NCI-H1436 treated with DMSO at 0.1 percent for 48 hours (cell line): ENCODE measurements at places on chromosomes 16 and 17.

- DNase-seq: no peak
Observed at GRCh38 chr17:21039839-21040575, 2.8 kb downstream of the USP22 start.

GRCh38 chr17:38656959-38657823 lies 17.6 kb downstream of the EPOP start:
- no peak for DNase-seq

- no peak for DNase-seq
Observed at GRCh38 chr16:86964796-86965241, 352.4 kb downstream of the C16orf95 start.

DNA sequence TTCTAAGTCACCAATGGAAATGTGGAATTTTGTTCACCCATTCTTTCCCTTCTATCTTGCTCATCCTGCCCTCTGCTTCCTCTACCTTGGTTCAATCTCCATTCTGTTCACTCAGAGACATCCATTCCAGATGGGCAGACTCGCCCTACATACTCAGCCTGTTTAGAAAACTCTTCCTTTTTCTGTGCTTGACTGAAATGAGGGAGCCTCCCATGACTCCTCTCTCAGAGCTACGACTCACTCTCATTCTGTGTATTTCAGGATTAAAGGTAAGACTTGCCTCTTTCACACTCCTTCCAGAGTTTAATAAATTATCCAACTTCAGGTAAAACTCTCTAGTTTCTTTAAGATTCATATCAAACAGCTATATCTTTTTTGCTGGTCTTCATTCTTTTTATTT lies 182.8 kb downstream of the HS3ST3A1 start:
- DNase-seq: no peak

DNA sequence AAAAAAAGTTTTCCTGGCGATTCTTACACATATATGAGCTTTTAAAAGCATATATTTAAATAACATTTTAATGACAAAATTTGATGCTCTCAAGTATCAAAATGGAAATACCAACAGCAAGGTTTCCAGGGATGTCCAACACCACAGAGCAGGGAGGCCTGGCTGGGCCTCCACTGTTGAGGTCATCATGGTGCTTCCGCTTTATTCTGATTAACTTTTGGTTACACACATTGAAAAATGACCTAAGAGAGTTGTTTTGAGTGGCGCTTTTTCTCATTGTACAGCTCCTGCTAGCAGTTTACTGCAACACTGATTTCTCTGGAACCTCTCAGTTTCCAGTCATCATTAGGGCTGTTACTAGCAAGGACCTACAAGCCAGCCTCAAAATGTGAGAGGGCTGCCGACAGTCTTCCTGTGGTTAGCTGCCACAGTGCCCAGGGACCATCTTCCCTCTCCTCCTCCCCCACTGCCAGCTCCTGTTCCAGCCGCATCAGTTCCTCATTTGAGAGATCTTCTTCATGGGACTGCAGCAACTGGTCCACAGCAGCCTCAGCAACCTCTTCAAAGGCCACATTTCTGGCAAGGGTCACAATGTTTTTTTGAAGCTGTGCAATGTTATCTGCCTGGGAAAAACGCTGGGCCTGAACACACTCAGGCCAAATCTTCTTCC lies 21.3 kb downstream of the DEF8 start:
- no peak for DNase-seq

- DNase-seq: no peak
Observed at GRCh38 chr17:2043785-2044184, 2.0 kb downstream of the OVCA2 start.

DNA sequence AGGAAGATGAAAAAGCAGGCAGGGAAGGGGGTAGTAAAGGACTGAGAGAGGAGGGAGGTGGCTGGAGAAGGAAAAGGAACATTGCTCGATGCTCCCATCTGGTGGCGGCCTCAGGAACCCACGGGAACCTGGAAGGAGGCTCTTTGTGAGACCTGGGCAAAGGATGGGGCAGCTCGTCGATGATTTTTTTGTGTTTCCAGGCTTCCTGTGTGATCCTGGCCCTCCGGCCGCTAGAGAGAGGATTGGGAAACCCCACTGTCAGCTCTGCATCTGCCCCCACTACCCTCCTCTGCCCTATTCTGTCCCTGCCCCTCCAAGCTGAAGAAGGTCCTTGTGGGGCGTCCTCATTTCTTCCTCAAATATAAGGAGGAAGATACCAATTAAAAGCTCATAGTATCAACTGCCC lies 6.6 kb downstream of the WFIKKN2 start:
- DNase-seq: peak; percentile 60

- DNase-seq: no peak
Observed at GRCh38 chr16:29011112-29011511, 26.3 kb downstream of the LAT start.

- no peak for DNase-seq
Observed at GRCh38 chr17:43445009-43445589, 38.7 kb upstream of the DHX8 start.

GRCh38 chr17:81302861-81303333 lies 7.8 kb upstream of the SLC38A10 start:
- DNase-seq: no peak

GRCh38 chr17:79473111-79473875 lies 137.6 kb downstream of the RBFOX3 start:
- no peak for DNase-seq

DNA sequence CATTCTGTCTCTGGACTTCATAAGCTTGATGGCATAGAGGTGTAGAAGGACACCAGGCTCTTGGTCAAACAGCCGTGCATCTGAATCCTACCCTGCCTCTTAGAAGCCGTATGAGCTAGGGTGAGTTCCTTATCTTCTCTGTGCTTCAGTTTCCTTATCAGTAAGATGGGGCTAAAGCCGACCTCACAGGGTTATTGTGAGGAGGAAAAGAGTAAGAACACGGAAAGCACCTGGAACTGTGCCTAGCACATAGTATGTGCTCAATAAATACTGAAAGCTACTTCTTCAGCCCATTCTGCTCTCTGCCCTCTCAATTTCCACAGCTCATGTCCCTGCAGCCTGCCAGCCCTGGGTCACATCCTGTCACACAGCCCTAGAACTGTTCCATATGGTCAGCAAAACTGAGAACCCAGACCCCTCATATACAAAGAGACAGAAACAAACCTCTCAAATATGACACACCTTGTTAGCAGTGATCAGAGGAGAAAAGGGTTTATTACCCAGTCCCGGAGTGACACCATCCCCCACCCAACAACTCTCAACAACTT lies 17.0 kb upstream of the UBTF start:
- no peak for DNase-seq

- no peak for DNase-seq
Observed at GRCh38 chr16:84677849-84678248, 22.0 kb upstream of the USP10 start.

GRCh38 chr16:8972843-8973586 lies 9.3 kb upstream of the USP7 start:
- DNase-seq: no peak

GRCh38 chr16:12398029-12398682 lies 405.5 kb downstream of the CPPED1 start:
- peak; percentile 43 for DNase-seq

- DNase-seq: no peak
Observed at GRCh38 chr17:40646791-40647623, 611 bp downstream of the SMARCE1 start.

- no peak for DNase-seq
Observed at GRCh38 chr16:77881355-77882030, 93.1 kb downstream of the VAT1L start.

DNA sequence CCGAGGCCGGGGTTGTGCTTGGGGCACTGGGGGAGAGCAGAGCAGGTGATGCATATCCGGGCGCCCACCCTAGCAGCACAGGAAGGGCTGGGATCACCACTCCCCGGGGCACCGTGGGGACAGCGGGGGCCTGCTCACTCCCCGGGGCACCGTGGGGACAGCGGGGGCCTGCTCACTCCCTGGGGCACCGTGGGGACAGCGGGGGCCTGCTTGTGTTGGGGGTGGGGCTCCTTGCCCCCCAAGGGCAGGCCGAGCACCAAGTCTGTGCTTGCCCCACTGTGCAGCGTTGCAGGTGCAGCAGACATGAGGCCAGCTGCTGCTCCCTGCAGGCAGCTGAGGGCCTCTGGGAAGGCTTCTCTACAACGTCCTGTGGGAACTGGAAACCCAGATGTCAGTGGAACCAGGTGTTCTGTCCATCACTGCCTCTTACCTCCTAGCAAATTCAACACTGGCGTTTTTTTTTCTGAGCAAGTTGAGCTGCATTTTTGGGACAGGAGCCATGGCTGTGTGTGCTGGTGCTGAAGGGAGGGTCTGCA lies 25.0 kb upstream of the ZNF750 start:
- no peak for DNase-seq

DNA sequence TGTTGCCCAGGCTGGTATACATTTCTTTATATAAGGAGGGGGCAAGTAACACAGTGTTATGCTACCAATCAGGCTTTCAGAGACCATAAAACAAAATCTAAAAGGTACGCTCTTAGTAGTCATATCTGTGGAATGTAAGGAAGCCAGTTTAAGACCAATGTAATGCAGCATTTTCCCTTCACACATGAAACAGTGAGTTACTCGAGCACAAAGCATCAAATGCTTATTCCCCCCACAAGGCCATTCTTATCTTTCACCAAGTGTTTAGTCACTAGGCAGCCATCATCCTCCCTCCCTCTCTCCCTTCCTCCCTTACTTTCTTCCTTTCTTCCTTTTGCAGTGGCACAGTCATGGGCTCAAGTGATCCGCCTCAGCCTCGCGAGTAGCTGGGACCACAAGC lies 12.8 kb downstream of the HMOX2 start:
- DNase-seq: no peak

DNA sequence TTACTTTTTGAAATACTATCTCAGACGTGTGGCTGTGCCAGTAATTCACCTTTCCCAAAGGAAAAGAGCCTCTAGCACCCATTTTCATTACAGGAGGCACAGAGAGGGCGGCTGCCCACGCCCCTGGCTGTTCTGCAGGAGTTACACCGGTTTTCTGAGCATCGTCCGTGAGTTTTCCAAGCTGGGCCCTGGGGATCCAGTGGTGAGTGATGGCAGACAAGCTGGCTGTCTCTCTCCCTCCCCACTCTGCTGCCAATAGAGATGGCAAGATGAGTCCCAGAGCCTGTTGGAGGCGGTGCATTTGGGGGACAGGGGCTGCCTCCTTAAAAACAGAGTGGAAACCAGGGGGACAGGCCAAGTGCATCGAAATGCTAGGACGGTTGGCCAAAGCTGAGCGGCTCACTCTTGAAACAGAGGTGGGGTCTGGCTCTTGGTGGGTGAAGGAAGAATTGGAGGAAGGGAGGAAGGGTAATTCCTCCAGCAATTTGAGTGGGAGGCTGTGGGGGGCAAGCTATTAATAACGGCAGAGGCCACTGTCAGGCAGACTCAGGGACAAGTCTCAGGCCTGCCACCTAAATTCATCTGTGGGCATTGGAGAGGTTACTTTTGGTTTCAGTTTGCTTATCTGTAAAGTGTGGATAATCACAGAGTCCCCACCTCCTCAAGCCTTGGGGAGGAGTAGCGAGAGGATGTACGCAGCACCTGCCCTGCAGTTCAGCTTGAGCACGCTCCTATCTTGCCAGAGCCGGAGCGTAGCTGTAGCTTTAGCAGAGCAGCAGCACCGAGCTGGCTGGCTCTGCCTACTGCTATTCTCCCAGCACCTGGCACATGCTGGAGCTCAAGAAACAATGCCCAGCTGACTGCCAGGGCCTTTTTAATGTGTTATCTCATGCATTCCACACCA lies 7.5 kb upstream of the NOS2 start:
- peak; percentile 68 for DNase-seq

DNA sequence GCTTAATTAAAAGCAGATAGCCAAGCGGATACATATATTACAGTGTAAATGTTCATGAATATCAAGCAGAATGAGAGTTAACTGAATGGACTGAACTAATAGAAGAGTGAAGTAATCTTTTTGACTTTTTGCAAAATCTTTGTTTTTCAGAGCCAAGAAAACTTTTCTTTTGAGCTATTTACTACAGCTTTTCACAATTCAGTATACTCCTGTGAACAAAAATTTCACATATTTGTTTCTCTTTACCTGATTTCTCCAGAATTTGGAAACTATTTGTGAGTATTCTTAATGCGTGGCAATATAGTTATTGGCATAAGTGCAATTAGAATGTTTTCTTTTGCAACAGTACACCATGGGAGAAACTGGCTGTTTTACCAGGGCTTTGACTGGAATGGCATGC lies 9.1 kb upstream of the DUXB start:
- DNase-seq: no peak

DNA sequence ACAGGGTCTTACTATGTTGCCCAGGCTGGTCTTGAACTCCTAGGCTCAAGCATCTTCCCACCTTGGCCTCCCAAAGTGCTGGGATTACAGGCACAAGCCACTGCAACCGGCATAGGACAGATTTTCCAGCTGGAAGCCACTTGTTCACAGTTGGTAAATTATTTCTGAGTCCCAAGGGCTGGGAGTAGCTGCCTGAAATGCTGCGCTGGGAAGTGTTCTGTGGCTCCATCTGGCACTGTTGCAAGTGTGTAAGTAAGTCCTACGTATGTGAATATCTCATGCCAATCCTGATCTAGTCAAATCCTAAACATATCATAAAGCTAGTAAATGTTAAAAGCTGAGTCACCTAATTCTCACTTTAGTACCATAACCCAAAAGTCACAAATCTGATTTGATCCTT lies 48.1 kb downstream of the YWHAE start:
- DNase-seq: no peak

GRCh38 chr16:57563761-57564160 lies 21.3 kb downstream of the ADGRG5 start:
- DNase-seq: no peak

- DNase-seq: no peak
Observed at GRCh38 chr17:29444589-29444988, 54.4 kb downstream of the TAOK1 start.

- no peak for DNase-seq
Observed at GRCh38 chr16:68768175-68768574, 31.1 kb downstream of the CDH1 start.
